ENCODE measurements at places on chromosomes 12 and 14.

- DNase-seq = no peak
These were observed 58.0 kb upstream of the CDKN3 start for GRCh38 chr14:54338696-54339317.

DNA sequence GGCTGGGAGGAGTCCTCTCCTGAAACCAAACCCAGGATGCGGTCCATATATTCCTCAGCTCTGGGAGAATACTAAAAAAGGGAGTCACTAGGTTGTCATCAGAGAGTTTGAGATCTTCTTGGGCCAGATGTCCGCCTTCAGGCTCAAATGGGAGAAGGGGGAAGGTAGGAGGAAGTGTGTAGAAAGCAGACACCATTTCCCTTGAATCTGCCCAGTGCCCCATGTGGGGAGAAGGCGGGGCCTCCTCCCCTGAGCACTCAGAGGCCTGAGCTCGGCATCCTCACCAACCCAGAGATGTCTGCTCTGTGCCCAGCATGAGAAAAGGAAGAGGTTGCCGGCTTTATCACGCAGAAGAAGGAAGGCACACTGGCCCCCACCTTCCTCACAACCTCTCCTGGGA, 37.3 kb downstream of the LTBP2 start:
- no peak for DNase-seq

- no peak for DNase-seq
These were observed 64.0 kb downstream of the NUMB start for GRCh38 chr14:73394317-73394716.

GRCh38 chr12:58509116-58509885, 411.0 kb downstream of the LRIG3 start:
- DNase-seq = no peak

DNA sequence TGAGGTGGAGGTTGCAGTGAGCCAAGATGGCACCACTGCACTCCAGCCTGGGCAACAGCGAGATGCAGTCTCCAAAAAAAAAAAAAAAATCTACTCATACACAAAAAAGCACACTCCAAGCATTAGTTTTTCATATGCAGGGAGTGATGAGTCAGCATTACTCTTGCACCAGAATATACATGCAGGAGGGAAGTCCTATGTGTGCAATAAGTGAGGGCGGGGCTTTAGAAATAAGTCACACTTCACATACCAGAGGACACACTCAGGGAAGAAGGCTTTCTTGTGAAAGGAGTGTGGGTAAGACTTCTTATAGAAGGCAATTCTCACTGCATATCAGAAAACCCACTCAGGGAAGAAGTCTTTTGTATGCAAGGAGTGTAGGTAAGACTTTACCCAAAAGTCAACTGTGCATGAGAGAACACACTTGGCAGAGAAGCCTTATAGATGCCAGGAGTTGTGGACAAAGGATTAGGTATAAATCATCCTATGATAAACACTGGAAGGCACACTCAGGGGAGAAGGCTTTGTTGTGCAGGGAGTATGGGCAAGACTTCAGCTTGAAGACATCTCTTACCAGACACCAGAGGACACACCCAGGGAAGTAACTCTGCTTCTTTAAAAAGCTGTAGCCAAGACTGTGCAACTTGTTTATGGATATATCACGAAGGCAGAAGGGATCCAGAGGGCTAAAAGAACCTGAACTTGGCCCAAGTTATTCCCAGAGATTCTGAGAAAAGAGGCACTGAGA, 50.5 kb downstream of the ATF7 start:
- no peak for DNase-seq

- no peak for DNase-seq
These were observed 244.4 kb upstream of the FOXN3 start for GRCh38 chr14:89661392-89661791.

DNA sequence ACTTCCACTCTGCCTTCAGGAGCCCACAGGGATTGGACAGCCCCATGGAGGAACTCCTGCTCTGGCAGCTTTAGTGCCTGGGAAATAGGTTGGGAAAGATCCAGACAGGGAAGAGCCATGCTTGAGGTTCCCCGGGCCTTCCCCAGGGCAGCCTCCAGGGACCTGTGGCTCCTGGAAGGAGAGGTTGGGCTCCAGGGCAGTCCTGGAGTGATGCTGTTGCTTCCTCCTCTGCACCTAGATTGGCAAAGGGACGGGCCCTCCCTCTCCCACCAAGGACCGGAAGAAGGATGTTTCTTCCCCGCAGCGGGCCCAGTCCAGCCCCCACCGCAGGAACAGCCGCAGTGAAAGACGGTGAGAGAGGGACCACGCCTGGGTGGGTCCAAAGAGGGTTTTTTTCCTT, 16.5 kb downstream of the VASH1 start:
- DNase-seq = no peak

DNA sequence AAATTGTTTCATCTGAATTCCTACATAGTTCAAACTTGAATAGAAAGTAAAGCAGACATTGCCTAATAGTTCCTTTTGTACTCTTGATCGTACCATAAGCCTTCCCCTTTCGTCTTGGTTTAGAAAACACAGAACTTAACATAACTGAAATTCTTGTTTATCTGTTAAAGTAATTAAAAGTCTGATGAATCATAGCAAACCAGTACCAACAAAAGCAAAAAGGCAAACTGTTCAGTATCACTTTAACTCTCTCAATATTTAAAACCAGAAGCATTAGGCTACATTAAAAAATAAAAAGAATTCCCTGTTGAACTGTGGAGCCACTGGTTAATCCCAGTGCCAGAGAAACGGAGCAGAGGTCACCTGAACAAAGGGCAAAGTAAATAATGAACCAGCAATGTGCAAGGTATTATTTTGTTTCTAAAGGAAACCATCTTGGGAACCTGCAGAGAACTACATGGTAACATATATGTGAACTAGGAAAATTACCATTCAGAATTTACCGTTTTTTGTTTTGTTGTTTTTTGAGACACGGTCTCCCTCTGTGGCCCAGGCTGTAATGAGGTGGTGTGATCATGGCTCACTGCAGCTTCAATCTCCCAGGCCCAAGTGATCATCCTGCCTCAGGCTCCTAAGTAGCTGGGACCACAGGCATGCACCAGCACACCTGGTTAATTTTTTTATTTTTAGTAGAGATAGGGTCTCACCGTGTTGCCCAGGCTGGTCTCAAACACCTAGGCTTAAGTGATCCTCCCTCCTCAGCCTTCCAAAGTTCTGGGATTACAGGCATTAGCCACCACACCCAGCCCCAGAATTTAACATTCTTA, 17.1 kb upstream of the HIGD1C start:
- no peak for DNase-seq

DNA sequence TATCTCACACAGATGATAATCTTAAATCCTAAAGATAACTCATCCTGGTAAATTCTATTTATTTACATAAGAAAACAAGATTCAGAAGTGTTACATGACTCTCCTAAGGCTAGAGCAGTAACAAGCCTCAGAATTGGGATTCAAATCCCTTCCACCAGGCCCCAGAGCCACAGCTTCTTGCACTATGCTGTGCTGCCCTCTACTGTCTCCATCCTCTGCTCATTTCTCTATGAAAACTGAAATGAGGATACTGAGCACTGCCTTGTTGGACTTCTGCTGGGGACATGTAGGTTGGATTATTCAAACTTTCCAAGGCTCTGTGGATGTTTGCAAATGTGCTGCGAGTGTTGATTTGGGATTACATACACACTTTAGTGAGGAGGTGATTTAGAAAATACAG, 23.5 kb upstream of the C12orf50 start:
- DNase-seq = no peak

GRCh38 chr14:68473794-68474193, 319.1 kb downstream of the ZFP36L1 start:
- DNase-seq = no peak

DNA sequence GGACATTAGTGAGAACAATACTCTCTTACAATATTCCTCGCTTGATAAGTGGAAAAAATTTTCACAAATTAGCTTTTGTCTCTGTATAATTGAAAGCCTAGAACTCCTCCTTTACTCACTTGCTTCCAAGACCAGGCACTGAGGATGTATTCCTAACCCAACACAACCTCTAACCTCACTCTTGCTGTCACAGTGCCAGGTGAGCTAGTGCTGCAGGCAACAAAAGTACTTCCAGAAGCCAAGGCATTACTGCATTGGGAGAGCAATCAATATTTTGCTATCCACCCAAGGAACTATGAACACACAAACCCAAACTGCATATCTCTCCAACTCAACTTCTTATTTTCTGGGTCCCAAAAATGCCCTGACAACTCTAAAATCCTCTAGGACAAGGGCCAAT, 1081.0 kb downstream of the VRK1 start:
- no peak for DNase-seq

DNA sequence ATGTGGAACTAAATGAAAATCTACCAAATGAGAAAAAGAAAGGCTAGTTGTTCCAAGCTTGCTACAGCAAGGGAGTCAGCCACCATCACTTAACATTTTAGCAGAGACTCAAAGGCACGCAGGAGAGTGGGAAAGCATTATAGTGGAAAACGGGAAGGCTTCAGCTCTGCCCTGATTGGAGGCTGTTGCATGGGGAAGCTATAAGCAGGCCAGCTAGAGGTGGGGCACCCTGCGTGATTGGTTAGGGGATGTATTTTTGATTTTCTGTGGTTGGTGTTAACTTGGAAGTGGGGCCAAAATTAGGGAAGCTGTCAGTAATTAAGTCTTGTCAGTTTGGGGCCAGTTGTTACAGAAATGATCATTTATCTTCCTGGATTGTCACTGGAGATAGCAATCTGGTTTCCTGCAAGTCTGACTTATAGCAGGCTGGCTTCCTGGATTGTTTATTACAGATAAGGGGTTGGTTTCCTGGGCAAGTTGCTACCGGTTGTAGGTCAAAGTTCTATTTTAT, 93.9 kb downstream of the FAR2 start:
- DNase-seq = no peak

DNA sequence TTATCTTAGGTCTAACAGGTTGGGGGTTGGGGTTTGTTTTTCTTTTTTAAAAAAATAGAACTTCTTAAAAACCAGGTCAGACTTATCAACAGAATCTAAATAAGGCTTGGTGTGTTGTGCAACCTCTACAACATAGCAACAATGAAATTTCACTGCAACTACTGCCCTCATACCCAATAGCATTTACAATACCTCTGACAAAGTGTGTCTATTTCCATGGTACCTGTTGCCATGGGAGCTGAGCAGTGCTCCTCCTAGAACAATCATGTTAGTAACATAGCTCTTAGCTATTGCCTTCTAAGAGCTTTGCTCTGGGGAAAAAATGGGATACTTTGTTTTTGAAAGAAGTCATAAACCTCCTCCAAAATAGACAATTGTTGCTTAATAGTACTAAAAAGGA, 103.3 kb upstream of the CCDC175 start:
- no peak for DNase-seq

DNA sequence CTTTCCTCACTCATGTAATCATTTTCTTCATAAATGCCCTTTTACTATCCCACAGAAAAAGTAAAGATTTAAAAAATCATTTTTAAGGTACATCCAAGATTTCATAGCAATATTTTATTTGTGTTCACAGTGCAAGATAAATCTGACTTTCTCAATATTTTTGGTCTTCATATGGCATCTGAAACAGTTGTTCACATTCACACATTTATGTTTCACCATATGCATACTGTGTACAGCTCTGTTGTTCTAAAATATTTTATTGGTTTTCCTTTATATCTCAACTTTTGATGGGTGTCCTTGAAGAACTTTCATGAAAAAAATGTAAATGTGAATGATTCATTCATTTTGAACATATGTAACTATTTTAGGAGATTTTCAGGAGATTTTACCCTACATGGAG, 348.7 kb downstream of the SNAPC1 start:
- no peak for DNase-seq

DNA sequence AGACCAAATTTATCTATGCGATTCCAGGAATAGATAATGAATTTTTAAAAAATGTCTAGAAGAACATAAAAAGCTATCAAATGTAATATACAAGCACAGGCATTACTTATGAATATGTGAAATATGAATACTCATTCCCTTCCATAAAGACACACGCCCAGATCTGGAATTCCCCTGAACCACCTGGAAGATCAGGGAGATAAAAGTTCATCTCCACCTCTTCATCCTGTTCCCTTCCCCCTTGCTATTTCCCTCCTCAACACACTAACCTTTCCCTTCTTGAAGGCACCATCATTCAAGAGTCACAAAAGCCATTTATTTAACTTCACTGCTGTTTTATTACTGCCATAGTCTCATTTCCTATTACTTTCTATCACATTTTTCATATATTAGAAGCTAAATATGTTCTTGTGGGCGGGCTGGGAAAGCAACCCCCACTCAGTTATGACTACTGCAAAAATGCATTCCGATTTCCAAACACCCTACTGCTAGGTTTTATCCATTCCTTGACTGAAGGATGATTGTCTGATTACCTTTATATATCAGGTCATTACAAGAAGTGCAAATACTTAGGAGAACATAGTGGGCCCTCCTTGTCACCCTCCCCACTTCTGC, 16.1 kb downstream of the FGD6 start:
- DNase-seq = no peak

DNA sequence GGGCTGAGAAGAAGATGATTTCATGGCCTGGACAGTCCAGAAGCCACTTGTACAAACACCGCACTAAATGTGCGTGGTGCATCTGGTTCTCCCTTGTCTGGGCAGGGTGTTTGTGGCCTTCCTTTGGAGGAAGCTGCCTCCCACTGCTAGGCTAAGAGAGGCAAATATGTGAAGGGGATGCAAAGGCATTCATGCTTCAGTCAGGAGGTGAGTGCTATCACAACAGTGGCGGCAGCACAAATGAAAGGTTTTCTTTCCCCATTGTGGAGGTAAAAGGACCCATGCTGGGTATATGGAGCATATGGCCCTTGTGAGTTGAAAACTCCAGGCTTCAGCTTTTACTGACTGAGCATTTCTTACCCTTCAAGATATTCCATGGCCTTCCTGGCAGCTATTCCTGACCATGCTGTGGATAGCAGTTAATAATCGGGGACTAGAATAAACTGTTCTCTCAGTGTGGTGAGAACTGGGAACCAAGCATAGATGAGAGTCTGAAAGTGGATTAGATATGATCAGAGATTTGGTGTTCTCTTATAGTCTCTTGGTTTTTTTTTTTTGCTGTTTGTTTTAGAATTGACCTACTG, 69.9 kb downstream of the MYRFL start:
- no peak for DNase-seq

DNA sequence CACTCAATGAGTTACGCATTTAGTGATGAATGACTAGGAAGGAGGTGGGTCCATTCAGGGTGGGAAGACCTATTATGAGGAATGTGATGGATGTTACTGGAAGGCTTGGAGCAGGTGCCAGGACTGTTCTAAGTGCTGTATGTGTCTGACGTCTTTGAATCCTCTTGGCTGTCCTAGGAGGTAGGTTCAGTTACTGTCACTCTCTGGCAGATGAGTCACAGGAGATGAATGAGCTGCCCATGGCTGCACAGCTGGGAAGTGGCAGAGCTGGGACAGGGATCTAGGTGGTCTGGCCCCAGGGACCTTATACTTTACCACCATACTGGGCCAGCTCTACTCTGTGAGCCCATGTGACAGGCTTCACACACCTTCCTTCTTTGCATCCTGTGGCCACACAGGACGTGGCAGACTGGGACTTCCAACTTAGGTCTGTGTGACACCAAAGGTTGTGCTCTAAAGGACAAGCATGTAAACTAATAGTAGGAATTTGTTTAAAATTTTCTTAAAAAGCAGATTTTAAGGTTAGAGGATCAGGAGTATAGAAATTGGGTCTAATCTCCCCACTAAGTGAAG, 24.0 kb downstream of the TCTN1 start:
- DNase-seq = no peak
